Right kidney (tissue), 9 donors: ENCODE measurements at places on chromosomes 16 and 17.
A peak's percentile ranks its signal among the peaks of the same experiment; 100 is the strongest.

GRCh38 chr17:8225813-8226535 lies 15.6 kb upstream of the AURKB start:
- no peak for DNase-seq

DNA sequence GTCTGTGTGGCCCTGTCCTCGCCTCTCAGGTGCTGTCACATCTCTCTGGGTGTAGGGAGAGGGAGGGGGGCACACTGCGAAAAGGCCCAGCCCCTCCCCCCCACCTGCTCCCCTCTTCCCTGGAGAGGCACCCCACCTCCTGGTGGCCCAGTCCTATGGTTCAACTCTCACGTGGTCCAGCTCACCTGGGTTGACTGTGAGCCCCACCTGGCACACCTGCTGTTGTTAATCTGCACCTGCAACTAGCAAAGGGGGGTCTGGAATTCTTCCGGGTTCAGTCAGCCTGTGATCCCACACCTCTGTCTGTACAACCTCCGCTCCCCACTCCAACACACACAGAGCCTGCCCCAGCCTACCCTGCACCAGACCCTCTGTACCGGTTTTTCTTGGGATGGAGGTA lies 2.0 kb upstream of the SYNGR2 start:
- DNase-seq, result no peak

DNA sequence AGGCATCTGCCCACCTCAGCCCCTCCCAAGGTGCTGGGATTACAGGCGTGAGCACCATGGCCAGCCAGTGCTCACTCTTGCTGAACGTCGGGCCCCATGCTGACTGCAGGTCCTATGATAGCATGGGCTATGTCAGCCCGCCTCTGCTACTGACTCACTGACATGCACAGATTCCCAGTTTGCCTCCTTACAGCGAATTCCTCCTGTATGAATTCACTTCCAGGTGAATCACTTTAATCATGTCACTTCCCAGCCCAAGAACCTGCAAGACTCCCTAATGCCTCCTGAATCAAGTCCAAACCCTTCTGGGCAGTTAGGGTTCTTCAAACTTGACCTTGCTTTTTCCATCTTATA lies 16.1 kb upstream of the UBTF start:
- DNase-seq, result peak; percentile 25

DNA sequence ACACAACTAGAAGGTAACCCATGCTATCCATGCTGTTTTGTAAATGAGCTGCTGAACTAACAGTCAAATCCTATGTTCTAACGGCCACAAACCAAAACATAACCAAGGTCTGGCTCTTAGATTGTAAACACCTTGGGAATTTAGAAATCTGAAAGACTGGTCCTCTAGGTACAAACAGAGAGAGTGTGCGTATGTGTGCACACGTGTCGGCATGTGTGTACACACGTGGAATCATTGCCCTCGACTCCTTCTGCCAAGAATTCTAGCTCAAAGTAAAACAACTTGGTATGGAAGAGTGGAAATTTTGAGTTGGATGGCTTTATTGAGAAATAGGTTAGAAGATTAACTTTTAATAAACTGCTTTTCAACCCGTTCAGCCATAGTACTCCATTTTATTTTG lies 18.1 kb upstream of the GHDC start:
- DNase-seq, result no peak

- no peak for DNase-seq
These were observed 667.5 kb upstream of the RBFOX1 start for GRCh38 chr16:6665126-6665525.

DNA sequence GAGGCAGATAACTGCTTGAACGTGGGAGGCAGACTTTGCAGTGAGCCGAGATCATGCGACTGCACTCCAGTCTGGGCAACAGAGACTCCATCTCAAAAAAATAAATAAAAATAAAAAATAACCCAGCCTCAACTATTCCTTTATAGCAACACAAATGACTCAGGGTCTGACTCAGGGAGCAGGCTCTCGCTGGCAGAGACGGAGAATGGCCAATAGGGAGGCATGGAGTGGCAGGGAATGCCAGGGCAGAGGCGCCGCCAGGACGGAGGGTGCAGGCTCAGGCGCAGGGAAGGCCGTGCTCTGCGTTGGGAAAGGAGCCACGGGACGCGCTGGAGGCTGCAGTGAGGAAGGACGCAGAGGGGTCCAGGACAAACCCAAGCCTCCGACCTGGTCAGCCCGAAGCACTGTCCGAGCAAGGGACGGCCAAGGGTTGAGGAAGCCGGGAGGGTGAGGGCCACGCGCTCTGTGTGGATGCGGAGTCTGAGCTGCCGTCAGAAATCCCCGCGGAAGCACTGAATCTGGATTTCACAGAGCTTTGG lies 40.3 kb downstream of the PKD1 start:
- no peak for DNase-seq

DNA sequence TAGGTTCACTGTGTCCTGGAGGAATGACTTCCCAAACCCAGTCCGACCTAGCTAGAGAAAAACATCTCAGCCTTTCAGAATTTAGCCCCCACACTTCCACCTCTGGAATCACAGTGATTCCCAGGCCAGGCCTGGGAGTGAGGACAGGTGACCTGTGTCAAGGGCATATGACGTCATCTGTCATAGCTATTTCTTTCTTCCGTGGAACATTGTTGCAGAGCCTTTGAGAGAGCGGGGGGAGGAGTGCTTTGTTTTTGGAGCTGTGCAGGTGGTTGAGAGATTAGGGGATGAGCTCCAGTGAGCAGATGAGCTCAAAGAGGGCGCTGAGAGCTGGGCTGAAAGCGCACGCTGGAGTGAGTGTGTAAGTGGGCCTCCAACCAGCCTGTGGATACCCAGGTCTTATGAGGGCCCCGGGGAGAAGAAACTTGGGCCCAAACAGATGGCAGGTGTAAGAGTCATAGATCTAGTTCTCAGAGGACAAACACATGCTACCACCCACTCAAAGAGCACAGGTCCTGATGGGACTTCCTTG lies 344.8 kb downstream of the SNX29 start:
- DNase-seq, result no peak

DNA sequence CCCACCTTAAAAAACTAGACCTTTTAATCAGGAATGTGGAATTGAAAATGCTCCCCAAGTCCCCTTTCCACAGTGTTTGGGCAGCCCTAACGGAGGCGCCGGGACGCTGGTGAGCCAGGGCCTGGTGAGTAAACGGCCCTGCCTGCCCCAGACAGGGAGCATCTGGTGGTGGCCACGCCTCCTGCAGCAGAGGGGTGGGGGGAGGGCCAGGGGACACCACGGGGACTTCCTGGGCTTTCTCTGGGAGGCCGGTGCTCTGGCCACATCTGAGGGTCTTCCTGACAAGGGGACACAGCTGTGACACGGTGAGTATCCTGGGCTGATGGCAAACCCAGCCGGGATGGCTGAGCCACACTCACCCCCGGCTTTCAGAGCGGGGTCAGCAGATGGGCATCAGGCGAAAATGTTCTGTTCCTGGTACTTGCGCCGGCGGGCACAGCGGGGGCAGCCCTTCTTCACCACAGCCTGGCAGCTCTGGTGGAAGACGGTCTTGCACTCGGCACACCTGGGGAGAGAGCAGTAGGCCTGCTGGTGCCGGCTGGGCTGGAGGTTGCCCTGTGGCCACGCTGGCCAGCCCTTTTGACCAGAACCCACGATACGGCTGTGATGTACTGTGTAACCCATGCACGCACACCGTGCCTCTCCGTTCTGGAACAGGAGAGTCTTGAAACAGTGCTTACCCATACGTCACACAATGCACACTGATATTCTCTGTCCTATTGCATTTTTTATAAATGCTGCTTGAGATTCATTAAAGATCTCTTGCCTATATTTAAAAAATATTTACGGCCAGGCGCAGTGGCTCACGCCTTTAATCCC lies 5.0 kb upstream of the ARHGAP27 start:
- DNase-seq, result no peak

DNA sequence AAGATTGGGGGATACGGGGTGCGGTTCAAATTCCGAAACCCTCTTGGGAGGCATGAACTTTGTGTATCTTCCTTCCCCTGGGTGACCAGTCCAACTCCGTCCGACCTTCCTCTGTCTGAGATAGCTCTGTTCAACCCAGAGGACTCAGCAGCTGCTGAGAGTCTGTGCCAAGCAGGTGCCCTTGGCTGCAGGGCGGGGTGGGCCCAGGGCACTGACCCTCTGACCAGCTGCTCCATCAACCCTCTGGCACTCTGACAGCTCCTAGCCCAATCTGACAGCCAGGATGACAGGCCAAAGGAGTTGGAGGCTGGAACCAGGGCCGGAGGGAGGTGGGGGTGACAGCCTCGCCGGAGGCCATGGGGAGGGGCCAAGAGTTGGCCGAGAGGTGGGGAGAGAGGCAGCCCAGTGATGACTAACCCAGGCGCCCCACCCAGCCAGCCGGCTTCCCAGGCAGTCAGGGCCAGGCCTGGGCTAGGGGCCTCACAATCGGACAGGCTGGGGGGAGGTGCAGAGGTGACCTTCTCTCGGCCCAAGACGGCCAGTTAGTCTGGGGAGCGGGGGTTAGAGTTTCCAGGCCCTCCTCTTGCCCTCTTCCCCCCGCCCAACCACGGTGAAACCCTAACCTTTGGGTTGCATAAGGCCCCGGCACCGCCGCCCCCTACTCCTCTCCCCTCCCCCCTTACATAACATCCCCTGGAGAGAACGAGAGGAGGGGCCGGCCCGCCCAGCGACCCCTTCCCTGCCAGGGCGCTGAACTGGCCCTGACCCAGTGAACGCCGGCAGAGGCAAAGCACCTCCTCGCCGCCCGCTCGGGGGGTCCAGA lies 5.0 kb upstream of the TLCD2 start:
- DNase-seq, result peak; percentile 61

DNA sequence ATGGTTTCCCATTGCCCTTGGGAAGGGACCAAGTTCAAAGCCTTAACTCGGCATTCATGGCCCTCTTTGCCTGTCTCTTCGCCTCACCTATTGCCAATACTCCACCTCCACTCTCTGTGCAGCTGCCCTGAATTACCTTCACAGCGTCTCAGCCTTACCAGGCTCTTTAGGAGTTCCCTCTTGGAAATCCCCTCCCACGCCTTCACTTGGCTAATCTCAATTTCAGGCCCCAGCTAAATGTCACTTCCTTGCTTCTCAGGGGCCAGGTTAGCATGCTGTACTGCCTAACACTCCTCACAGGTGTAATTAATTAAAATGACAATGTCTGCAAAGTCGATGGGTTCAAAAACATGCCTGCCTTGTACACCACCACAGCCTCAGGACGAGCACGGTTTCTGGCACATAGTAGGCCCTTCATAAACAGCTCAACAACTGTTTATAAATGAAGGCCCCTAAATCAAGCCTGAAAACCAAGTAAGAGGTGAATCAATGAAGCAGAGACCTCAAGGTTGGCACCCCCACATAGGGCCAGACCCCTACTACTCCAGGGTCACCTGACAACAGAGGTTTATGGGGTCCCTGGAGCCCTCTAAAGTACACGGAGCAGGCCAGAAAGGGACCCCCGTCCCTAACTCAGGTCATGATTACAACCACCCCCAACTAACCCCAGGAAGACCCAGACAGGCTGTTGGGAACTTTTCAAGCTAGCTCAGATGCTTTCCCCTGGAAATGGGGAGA lies 11.2 kb upstream of the EEF2K start:
- no peak for DNase-seq

- DNase-seq, result no peak
These were observed 223.6 kb downstream of the BCAS3 start for GRCh38 chr17:60901242-60901641.

DNA sequence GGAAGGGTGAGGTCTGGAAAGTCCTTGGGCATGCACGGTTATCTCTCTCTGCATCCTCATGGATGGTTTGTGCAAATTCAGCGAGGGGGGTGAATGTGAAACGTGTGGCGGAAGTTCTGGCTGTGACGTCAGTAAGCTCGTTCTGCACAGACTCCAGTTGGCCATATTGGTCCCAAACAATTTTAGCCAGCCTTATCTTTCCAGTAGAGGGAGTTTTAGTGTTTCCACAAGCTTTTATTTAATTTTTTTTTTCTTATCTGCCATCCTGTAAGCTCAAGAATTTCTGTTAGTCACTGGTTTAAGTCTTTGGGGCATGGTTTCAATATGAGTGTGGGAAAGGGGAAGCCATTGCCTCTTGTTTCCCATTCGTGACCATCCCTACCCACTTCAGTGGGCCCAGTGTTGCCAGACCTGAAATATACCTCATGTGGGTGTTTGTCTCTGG lies 39.0 kb downstream of the HLF start:
- DNase-seq, result no peak

DNA sequence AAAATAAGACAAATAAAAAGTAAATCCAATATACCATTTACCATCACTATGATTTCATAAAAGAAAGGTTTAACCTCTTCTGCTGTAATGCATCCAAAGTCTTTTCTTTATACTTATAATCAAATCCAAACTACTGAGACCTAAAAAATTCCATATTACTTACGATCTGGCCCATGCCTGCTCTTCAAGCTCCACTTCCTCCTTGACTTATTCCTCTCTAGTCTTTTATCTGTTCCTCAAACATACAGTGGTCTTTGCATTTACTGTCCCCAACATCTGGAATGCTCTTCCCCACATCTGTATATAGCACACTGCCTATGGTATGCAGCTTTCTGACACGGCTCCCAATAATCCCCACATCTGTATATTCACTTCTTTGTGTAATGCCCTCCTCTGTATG lies 33.8 kb downstream of the PCTP start:
- DNase-seq, result no peak

DNA sequence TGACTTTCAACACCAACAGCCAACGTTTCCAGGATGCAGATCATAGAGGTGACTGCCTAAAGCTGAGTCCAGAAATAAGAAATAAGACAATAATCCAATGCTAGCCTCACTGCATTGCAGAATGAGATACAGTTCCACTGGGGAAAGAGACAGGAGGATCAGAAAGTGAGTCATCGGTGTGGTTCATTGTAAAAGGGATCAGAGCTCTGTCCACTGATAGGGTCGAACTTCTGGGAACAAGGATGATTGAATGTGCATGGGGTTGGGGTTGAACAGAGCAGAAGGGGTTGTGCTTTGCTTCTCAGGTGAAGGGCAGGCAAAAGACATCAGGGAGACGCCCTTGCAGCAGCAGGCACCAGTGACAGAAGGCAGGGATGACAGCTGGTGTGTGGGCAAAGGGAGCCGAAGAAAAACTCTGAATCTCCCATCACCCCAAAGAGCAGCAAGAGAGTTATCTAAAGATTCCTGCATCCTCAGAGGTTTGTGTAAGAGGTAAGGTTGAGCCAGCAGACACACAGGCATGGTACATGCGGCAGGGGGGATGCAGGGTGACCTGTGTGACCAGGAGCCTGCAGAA lies 16.4 kb downstream of the CLEC10A start:
- DNase-seq, result no peak

- no peak for DNase-seq
These were observed 7.3 kb downstream of the TCF25 start for GRCh38 chr16:89880477-89881367.
